ENCODE measurements at places on chromosomes 4 and X.

DNA sequence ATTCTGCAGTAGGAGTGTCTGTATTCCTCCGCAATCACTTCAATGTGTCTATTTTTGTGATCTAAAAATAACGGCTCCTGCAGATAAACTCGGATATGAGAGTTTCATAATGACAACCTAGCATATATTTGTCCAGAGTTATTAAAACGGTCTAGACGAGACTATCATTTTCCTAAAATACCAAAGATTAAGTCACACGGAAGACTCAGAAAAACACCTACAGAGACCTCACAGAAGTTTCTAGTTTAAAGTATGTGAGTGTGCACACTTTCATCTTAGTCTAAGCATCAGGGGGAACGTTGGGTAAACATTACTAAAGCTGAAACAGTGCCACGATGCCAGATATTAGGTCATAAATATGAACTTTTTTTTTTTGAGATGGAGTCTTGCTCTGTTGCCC lies 156.9 kb downstream of the AFAP1 start:
- DNase-seq = no peak

DNA sequence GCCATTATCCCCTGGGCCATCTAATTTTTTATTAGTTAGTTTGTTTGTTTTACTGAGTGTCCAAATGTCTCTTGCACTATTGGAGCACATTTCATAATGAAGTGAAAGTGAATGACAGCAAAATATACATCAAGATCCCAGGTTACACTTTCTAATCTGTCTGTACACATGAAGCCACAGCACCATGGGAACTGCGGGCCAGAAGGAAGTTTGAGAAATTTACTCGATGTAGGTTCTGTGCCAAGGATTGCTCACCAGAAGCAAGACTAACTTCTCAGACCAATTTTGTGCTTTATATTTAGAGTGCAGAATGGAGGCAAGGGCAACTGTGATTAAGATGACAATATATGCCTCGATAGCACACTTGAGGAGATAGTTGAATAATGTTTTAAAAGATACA lies 258.0 kb downstream of the COL25A1 start:
- DNase-seq = no peak

GRCh38 chr4:118279328-118279727 lies 73.5 kb downstream of the PRSS12 start:
- no peak for DNase-seq

- DNase-seq = no peak
Observed at GRCh38 chrX:17654116-17654515, 83.2 kb upstream of the SCML1 start.

DNA sequence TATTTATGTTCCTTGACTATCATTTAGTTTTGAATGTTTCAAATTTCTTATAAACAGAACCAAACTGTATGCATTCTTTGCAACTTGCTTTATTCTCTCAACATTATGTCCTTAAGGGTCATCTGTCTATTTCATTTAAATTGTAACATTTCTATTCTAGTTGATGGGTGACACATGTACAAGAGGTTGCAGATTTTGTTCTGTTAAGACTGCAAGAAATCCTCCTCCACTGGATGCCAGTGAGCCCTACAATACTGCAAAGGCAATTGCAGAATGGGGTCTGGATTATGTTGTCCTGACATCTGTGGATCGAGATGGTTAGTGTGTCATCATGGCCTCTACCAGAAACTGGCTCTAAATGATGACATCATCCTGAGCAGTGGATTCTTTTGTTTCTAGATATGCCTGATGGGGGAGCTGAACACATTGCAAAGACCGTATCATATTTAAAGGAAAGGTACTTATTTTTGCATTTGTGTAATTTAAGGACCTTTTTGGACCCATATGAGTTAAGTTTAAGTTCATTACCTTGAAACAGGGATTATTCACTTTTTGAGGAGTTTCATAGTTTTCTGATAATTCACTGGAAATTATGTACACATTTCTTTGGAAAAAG lies 6.1 kb downstream of the LIAS start:
- no peak for DNase-seq

GRCh38 chrX:147737690-147738089 lies 174.0 kb upstream of the FMR1 start:
- DNase-seq = no peak

DNA sequence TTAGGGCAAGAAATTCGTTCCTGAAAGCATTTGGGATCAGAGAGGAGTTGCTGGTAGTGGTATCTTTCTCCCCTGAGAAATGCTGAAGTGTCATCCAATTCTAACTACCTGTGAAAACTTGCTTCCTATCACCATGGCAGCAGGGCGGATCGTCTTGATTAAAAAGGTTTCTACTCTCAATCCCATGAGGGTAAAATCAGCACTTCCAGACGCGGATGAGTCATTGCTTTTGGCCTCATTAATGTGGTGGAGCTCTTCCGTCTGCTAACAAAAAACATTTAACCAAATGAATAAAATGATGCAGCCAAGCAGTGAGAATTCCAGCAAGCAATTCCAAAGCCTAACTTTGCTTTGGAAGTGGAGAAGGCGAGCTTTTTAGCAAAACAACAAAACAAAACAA lies 325.6 kb downstream of the CAMK2D start:
- DNase-seq = peak; percentile 23

- no peak for DNase-seq
Observed at GRCh38 chr4:98945297-98945850, 16.4 kb upstream of the EIF4E start.

DNA sequence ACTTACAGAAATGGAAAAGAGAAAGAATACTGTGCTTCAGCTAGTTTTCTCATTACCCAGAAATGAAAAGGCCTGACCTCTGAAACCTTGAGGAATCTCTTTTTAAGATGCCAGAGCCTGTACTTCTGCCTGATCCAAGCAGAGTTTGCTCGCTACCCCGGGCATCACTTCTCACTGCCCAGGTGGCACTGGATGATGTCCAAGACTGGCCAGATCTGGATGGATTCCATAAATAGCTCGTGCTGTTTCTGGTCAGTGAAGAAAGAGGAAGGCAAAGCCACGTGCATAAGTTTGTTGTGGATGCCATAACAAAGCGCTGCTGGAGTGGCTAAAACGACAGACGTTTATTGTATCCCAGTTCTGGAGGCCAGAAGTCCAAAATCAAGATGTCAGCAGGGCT lies 133.5 kb downstream of the TBL1X start:
- no peak for DNase-seq

GRCh38 chr4:131499141-131499873 lies 1649.8 kb upstream of the PCDH10 start:
- DNase-seq = no peak

DNA sequence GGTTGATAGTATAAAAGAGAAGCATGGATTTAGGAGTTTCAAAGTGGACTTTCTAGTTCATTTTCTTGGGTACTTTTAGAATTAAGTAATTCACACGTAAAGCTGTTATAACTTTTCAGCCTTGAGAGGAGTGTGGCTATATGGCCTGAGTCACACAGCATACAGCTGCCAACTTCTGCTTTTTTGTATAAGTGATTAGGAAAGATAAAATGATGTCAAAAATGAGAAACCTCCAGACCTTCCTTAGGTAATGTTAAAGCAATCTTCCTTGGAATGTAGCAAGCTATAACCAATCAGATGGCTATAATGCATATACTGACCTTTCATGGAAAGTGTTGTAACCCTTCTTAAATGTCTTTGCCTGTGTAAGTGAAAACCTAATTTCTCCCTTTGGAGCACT lies 39.2 kb downstream of the RAB40AL start:
- DNase-seq = no peak

- no peak for DNase-seq
Observed at GRCh38 chr4:123652476-123652875, 255.9 kb downstream of the SPRY1 start.

GRCh38 chrX:13252726-13253125 lies 67.1 kb downstream of the ATXN3L start:
- no peak for DNase-seq

DNA sequence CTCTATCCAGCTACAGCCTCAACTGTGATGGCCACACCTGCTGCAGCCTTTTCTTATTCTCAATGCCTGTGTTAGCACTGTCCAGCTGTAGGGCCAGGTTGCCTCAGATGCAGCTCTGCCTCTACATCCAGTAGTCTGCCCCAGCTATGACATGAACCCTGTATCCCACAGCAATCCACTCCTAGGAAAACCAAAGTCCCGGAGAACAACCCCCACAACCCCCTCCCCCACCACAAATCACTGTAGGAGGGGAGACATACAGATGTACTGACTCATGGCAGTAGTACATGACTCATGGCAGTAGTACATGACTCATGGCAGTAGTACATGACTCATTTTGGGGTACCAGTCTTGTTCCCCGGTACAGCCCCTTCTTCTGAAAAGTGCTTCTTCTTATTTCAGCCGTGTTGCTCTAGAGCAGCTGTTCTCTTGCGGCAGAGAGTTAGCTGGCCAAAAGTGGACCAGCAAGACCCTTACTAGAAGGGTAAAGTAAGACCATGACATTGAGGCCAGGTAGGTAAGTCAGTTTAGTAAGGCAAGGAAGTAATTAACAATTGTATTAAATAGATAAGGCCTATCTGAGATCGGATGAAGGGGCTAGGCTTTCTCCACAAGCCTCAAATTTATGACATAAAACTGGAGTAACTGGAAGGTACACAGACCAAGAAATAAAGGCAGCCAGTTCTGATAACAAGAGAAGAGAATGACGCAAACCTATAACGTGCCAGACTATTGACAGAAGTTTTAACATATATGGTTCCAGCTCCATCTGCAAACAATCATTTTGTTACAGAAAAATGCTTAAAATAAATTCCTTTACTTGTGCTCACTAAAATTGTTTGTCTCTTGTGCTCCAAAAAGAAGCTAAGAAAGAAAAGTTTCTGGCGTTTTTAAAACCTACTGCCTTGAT lies 221.4 kb downstream of the TACR3 start:
- DNase-seq = no peak

- no peak for DNase-seq
Observed at GRCh38 chrX:53580742-53581504, 105.6 kb downstream of the HUWE1 start.

GRCh38 chr4:177047851-177048174 lies 255.1 kb upstream of the VEGFC start:
- no peak for DNase-seq

DNA sequence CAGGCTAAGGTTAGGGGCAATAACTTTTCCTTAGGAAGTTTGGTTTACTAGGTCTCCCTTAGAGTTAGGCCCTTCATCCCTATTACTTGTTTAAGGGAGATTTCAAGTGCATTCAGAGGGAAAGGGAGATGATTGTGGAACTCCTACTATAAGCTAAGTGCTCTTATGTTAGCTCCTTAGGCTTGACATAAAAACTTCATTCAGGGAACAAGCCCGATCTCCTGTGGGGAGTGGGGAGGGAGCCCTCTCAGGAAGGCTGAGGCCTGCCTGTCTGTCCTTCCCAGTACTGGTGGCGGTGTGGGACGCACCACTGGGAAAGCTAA lies 8.0 kb downstream of the KLF3 start:
- no peak for DNase-seq

GRCh38 chr4:7151668-7152227 lies 40.6 kb upstream of the SORCS2 start:
- no peak for DNase-seq

- DNase-seq = no peak
Observed at GRCh38 chr4:80154545-80154933, 42.8 kb upstream of the PRDM8 start.

DNA sequence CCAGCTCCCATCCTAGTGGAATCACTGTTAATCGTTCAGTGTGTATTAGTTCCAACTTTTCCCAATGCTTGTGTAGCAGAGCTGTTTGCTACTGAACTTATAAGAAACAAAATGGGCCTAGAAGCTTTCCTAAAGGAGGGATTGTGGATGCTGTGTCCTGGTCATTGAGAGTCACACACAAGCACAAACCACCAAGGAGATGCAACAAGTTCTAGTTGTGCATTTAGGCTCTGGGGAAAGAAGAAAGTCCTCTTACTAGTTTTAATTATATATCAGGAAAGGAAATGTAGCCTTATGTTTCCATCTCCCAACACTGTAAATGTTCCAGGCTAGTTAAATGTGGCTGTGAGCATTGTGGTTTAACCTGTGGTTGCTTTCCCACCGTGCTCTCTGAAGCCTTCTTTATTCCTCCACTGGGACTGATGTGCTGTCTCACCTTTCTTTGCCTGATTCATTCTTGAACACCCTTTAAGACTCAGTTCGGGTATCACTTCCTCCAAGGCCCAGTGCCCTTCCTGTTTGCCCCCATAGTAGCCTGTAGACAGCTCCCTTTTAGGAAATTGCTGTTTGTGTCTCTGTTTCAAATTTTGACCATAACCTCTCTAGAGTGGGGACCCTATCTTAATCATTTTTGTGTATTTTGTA lies 34.3 kb downstream of the ATP10D start:
- DNase-seq = no peak

- no peak for DNase-seq
Observed at GRCh38 chrX:42714981-42715700, 62.8 kb downstream of the PPP1R2C start.

- no peak for DNase-seq
Observed at GRCh38 chr4:118113220-118113619, 78.9 kb downstream of the NDST3 start.

Data from tibial nerve (tissue), 4 donors.